Renal pelvis (tissue), 12 donors: ENCODE measurements at places on chromosomes 16 and 17. TPM values are rescaled to one million over a fixed set of nuclear protein-coding genes. Genes with fewer than 3 reads are reported as not detected.

GRCh38 chr17:80362428-80363119, 52.4 kb upstream of the ENDOV start:
- DNase-seq, result no peak

DNA sequence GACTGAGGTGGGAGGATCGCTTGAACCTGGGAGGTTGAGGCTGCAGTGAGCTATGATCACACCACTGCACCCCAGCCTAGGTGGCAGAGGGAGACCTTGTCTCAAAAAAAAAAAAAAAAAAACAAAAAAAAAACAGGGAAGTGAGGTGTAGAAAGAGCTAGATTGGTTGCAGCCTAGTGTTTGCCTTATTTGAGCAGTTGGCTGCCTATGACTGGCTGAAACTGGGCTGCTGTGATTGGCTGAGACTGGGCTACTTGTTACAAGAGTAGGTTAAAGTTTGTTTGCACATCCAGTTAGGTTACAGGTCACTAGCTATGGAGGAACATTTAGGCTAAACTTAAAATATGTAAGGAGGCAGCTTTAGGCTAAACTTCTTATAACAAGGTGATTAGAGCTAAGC, 5.7 kb downstream of the DHRS7B start:
- DNase-seq, result no peak

GRCh38 chr17:49914096-49914490, 54.9 kb upstream of the DLX4 start:
- no peak for DNase-seq

PRSS21 gene
- 0.38 TPM for polyA plus RNA-seq
